PC-9 (cell line): ENCODE measurements at places on chromosomes 7 and 10. TPM values are rescaled to one million over a fixed set of nuclear protein-coding genes. Genes with fewer than 3 reads are reported as not detected.

GRCh38 chr7:36318116-36318515 is 71.5 kb upstream of the ANLN start:
- H3K27ac ChIP-seq = no peak overlapping the region
- no peaks in the 10 kb centered on the region for H3K36me3 ChIP-seq
- no peak overlapping the region for H3K4me3 ChIP-seq
- no peak for DNase-seq
- H3K4me1 ChIP-seq = no peaks in the 10 kb centered on the region

- H3K27ac ChIP-seq = no peak overlapping the region
- H3K4me3 ChIP-seq = no peak overlapping the region
- H3K27me3 ChIP-seq = no peaks in the 10 kb centered on the region
- no peaks in the 10 kb centered on the region for H3K4me1 ChIP-seq
- H3K36me3 ChIP-seq = no peaks in the 10 kb centered on the region
- DNase-seq = no peak
Measured at GRCh38 chr10:107856047-107856315, 691.5 kb upstream of the SORCS1 start.

DNA sequence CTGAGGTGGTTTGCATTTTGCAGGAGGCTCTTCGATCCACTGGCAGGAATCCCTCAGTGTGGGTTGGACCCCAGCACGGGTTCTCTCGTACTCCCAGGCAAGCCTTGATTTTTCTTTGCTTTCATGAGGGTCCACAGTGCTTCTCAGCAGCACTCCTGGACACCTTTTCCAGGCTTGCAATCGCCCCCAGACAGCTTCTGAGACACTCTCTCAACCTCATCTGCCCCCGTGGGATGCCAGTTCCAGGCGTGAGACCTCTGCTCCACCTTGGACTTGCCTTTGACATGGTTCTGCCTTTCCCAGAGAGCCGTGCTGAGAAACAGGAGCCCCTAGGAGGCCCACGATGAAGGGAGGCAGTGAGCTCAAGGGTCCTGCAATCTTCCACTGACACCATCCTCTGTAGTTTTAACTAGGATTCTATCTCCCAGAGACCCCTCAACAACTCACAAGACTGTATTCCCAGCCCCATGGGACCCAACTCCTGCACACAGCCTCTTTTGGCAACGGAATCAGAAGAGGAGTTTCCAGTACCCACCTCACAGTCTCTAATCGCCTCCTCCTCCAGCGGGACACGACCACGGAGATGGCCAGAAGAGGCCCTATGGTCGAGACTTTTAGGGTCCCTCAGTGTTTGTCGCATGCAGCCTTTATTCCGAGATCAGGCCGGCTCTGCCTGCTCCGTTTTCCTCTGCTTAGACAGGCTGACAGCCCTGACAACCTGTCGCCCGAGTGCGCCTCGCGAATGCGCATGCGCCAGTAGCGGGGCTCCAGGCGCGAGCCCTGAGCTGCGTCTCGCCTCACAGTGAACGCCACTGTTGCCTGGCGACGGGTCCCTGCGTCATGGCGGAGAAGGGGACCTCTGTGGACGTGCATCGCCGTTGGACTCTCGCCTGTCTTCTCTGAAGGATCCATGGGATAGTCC is 26.0 kb upstream of the ZNF273 start:
- no peaks in the 10 kb centered on the region for H3K36me3 ChIP-seq
- peaks cover 71% of the 10 kb centered on the region for H3K27me3 ChIP-seq
- no peak overlapping the region for H3K4me3 ChIP-seq
- no peak for DNase-seq
- no peak overlapping the region for H3K27ac ChIP-seq
- H3K4me1 ChIP-seq = no peaks in the 10 kb centered on the region

Gene CHAT
- not detected in 2 replicates for total RNA-seq

Gene DNAJC12
- total RNA-seq = 0.33 TPM in 1 of 2 replicates, not detected in the other
